ENCODE measurements at places on chromosomes 1 and 21.

DNA sequence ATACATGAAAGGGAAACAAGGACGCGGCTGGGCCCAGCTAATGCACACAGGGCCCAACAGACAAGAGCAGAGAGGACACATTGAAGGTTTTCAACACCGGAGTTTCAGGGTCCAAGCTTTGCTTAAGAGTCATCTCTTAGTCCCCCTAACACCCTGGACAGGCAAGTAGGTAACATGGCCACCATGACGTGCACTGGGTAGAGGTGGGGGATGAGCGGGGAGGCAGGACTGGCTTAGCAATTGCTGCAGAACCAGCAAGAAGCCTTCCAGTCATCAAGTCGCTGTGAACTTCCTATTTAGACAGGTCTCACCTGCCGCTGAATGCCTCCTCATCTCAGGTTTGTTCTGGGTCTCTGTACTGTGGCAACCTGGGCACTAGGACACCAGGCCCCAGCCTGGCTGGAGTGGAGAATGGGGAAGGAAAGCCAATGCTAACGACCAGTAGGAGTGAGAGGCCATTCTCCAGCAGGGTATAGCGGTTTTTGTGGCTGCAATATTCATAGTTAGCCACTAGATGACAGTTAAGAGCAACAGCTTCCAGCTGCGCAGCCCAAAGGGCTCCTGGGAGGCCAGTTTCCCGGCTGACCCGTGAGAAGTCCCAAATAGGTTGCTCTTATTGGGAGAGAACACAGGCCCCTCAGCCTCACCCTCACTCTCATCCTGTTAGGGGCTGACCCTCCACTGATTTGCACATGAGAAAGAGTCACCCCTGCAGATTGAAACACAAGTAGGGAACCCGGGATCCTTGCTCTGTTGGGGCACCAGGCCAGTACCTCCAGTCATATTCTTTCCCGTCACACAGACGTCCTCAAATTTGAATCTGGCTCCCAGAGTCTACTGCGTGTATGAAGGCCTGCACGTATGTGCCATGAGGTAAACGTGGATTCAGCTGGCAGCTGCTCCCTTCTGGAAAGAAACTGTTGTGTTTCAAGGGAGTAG is 6.0 kb upstream of the PIGC start:
- DNase-seq = peak; percentile 77

DNA sequence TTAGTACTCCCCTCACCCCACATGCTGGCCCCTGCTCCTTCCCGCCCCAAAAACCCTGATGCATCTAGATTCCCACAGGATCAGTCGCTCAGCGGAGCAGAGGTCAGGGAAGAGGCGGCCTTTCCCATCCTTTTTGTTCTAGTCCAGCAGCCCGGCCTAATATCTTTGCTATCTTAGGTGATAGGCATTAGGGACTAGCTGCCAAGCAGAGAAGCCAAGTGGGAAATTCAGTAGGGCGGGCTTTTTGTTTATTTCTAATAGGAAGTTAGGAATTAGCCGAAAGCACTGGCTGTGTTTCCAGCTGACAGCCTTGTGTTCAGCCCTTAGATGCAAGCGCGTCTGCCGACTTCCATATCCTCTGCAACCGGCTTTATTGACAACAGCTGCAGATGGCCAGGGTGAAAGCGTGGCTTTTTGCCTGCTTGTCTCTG is 59.0 kb upstream of the BCAR3 start:
- DNase-seq = no peak

DNA sequence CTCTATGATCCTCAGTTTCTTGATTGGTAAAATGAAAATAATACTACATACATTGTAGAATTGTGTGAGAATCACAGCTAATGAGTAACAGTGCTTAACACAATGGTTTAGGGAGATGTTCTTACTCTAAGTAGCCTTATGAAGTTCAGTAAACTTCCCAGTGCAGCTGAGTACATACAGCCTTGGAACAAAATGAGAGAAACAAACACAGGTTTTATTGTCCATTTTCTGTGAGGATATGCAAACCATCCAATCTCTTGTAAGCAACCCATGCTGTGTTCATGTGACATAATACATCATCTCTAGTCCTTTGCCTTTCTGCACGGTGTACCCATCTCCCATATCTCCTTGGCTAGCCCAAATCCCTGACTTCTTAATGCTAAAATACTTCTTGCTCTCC is 14.7 kb upstream of the STRIP1 start:
- no peak for DNase-seq

GRCh38 chr1:206826394-206826793 is 39.0 kb upstream of the IL20 start:
- DNase-seq = no peak

- DNase-seq = no peak
These were observed 91.2 kb downstream of the TRABD2B start for GRCh38 chr1:47906009-47906432.

DNA sequence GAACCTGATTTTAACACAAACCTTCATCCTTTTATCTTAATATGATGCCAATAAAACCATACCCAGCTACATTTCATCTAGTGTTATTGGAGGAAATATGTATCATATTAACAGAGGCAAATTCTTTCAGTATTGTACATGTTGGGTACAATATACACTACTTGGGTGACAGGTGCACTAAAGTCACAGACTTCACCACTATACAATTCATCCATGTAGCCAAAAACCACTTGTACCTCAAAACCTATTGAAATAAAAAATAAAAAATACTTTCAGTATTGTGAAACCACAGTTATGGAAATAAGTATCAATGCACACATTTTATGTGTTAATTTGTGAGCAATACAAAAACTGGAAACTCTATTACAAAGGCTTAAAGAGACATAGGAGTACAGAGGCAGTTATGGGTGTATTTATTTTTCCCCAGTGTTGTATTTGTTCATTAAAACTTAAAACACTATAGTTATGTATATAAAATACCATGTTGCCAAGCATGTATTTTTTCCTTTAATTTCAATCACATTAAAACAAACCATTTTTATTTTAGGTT is 25.1 kb upstream of the GPR88 start:
- DNase-seq = no peak

GRCh38 chr1:113168946-113169345 is 95.9 kb downstream of the LRIG2 start:
- no peak for DNase-seq

DNA sequence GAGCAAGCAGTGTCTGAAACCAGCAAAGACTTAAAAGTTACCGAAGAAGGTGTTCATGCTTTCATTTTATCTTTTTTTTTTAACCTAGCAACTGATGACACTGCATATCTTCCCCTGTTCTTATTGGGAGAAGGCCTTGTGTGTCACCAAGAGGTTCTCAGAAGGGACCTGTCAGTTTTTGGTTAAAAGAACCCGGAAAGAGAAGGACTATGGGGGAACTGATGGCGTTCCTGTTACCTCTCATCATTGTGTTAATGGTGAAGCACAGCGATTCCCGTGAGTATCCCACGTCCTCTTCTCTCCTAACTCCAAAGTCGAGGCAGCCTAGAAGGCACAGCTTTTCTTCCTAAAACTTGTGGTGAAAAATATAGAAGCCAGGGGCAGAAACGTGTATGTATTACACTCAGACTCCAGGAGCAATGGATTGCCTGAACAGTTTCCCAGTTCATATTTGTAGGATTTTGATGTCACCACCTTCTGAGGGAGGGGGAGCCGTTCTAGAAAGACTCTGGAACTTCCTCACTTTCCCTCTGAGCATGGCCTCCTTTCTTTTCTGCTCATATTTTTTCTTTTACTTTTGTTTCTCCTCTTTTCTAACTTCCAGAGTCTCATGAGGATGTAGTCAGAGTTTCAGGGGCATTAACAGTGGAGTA is at the start of gene MR1:
Gene MR1, plus strand, starts transcription at position 185 of the 653 bp plus-strand sequence. Its CDS starts 25 bp downstream, at position 210.
- DNase-seq = peak; percentile 89

DNA sequence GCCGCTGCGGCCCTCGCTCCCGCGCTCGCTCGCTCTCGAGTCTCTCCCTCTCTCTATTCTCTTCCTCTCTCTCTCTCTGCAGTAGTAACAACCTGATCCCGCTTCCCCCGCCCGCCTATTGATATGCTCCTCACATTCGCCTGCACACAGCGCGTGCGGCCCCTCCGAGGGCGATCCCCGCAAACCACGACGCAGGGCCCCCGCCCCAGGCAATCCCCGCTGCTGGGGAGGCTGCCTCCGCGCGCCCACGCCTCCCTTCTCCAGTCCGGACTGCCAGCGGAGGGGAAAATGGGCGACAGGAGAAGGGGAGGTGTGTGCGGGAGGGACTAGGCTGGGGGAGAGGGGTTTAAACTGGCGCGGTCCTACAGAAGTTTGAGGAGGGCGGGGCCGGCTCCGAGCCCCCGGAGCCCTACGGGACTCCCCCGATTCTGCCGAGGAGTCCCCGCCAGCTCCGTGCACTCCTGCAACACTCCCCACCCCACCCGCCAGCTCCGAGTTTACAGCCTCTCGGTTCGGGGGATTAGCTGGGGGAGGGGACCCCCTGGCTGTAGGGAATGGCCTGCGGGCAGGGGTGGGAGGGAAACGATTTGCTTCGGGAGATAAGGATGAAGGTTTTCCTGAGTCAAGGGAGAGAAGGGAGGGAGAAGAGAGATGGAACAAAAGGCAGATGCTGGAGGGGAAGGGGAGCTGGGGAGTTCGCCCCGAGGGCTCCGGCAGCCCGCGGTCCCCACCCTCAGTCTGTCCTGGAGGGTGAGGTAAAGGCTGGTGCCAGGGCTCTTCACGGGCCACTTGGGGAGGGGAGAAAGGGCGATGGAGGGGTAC is 66.6 kb downstream of the SYT2 start:
- DNase-seq = no peak

DNA sequence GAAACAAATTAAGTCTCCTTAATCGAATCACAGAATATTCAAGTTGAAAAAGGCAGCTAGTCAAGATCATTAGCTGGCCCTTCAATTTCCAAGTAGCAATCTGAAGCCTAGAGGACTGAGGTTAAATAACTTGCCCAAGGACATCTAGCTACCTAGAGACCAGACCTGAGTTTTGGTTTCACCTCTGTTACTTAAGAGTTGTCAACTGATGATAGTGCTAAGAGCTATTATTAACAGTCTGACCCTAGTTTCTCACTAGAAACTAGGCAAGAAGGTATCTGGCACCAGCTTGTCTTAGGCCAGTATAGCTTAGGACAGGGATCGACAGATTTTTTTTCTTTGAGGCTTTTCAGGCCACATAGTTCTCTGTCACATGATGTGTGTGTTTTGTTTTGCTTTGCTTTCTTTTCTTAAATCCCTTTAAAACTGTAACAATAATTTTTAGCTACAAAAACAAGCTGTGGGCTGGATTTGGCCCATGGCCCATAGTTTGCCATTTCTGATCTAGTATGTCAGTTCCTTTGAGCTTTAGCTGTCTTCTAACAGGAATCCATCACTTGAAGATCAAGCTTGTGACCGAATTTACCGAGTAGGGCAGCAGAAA is 23.2 kb downstream of the TRIM45 start:
- no peak for DNase-seq

DNA sequence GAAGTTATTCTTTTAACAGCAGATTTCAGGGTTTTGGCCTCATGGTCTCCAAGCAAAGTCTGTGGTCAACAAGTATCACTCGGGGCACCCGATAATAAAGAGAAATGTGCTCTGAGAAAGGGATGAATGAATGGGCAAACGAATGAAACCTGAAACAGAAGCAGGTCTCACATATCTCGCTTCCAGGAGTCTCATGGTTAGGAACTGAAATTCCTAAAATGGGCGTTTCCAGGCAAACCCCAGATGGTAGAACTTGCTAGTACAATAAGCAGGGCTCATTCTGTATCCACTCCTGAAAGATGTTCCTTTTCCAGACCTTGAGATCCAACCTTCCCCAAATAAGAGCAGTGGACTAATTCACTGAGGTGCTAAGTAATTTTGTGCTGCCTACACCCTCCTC is 87.2 kb downstream of the LAMC2 start:
- no peak for DNase-seq

DNA sequence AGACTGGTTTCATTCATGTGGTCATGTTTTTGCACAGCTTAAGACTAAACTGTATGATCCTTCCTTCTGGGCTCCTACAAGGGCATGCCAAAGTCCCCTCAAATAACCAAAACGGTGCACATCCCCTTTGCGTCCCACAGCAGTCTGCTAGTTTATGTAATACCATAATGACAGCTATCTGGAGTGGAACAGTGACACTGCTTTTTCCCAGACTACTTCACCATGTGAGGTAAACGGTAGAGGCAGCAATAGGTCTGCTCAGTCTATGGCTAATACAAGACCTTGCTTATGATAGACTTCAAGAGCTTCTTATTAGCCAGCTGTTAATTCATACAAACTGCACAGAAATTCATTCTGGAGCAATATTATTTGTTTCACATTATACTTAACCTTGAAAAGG is 395.5 kb downstream of the SMYD3 start:
- no peak for DNase-seq

DNA sequence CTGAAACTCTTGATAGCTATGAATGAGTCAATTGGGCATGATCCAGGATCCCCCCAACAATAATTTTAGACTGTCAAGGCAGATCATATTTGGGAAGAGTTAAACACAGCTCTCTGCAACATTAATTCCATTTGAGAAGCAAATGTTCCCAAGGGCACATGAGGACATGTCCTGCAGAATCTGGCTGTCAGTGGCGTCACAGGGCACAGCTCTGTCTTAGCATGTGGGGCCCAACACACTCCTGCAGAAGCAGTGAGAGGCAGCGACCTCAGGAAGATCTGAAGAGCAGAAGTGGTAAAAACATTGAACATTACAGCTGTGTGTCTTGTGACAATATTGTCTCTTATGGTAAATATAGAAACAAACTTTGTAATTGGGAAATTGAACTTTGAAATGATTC is 197.1 kb upstream of the PBX1 start:
- DNase-seq = no peak

DNA sequence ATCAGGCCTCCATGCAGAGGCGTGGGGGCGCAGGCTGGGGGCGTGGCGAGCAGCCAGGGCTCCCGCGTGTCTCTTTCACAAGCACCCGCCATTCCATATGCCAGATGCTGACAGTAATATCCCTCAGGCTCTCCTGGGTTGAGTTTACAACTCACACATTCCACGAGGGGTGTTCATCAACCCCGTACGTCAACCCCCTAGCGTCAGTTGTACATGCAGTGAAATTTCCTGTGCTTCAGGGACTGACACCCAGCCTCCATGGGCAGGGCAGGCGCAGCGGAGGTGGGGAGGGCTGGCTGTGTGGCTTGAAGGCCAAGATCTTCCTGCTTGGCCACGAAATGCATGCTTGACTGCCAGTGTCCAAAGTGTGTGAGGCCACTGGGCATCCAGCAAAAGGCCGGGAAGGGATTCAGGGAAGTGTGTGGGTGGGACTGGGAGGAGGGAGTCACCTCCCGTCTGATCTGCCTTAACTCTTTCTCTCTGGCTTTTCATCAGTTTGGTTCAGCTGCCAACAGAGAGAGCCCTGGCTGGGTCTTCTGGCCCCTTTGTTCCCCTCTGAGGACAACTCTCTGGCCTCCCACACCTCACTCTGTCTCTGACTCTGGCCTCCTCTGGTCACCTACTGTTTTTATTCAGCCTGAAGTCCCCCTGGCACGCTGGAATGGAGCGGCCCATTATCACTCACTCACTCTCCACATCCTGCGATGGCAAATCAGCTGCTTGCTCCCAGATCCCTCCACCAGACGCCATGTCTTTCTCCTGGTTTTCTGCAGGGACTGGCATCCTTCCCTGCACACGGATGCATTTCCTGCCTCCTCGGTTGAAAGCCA is 33.8 kb downstream of the CLIC6 start:
- no peak for DNase-seq

GRCh38 chr1:32774950-32775634 is 42.1 kb downstream of the YARS1 start:
- DNase-seq = peak; percentile 76

GRCh38 chr1:200895443-200895789 is 716 bp downstream of the INAVA start:
- no peak for DNase-seq
